Calu3 (cell line): ENCODE measurements at places on chromosomes 2 and 18.
A peak's percentile ranks its signal among the peaks of the same experiment; 100 is the strongest.

DNA sequence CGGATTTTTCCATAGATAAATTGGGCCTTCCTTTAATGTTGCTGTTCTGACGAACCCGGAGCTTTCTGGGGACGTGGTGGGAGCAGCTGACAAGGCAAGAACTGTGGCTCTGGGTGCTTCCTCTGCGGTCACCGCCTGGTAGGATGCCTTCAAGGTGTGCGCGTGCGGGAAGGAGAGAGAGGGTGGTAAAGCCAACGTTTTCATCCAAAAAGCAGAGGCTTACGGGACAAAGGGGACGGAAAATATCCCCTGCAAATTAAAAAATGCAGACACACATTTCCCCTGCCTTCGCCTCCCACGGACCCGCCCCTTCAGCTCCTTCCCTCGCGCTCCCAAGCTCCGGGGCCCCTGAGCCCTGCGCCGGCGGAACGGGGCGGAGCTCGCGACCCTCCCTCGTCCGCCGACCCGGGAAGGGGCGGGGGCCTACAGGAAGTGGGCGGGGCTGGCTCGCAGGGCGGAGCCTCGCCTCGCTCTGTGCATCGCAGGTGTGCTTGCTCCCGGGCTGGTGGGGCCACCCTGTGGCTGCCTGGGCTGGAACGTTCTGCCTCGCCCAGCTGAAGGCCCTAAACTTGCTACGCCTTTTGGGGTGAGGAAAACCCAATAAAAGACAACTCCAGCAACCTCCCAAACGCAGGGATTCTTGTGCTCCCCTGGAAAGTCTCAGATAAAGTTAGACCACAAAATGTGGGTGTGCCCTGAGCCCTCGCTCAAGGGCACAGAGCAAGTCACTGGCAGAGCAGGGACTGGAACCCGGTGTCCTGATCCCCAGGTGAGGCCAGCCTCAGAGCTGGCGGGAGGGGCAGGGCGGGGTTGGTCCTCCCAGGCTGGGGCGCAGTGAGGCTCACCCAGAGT, 25.4 kb upstream of the SLC66A3 start:
- peak; percentile 84 for DNase-seq

- no peak for DNase-seq
These were observed 92.6 kb upstream of the KCNE4 start for GRCh38 chr2:222959358-222959757.

GRCh38 chr2:223474893-223475292, 127.3 kb downstream of the SCG2 start:
- DNase-seq, result no peak

DNA sequence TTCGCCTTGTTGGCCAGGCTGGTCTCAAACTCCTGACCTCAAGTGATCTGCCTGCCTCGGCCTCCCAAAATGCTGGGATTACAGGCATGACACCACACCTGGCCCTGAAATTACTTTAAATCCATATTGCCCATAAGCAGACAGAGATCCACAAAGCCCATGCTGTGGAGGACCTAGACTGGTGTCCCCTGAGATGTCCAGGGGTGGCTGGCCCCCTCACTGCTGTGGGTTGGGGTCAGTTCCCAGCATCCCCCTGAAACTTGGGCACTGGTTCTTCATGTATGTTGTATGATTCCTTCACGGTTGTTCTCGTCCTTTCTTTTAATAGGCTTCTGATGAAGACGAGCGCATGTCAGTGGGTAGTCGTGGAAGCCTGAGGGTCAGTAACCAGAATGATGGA, 78.1 kb upstream of the RBM44 start:
- no peak for DNase-seq

DNA sequence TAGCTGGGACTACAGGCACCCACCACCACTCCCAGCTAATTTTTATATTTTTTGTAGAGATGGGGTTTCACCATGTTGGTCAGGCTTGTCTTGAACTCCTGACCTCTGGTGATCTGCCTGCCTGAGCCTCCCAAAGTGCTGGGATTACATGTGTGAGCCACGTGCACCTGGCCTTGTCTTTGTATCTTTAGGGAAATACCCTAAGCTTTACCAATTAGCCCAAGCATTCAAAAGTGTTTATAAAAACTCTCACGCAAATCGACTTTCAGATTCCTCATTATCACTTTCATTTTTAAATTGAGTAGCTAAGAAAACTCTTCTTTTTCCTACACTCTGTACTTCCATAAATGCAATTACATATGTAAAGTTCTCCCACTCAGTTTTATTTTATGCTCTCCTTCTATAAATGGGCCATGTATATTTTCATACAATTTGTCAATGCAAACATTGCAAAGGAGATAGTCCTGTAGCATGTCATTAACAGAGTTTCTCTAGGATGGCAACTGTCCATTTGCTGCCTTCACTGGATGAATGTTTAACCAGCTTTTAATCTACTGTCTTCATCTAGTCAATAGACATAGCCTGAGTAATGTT, 326.2 kb upstream of the LRATD1 start:
- DNase-seq, result no peak

DNA sequence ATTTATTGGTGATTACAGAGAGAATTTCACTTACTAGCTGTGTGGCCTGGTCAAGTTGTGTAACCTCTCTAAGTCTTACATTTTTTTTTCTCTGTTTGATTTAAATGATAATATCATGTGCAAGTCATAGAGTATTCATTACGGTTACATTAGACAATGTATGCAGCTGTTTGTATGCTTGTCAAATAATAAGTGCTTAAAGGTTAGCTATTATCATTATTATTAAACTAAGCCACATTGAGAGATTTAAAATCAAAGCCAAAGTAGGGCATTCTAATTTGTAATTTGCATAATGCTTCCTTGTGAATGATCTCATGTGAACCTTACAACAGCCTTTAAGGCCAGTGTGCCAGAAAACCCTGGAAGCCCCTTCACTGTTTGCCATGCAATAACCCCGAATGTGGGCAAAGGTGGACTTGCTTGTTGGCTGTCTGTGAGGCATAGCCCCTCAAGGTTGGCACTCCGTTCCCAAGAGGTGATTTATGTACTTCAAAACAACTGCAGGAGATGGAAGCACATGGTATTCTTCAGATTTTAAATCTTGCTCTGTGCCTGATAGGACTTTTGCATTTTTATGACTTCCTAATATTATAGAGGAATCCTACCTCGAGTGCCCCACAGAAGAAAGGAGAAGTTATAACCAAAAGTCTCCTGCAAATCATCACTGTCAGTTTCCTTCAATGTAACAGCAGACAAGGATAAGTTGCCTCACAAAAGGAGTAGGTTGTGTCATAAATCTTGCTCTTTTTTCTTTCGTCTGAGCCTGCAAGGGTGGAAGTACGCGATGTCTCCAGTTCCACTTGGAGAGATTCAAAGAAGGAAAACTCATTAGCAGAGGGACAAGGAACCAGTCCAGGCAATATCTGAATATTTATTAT, 272.0 kb downstream of the TGIF1 start:
- DNase-seq, result no peak

- no peak for DNase-seq
These were observed 242.1 kb downstream of the MREG start for GRCh38 chr2:215771241-215771640.
